ENCODE measurements at places on chromosomes 13 and 19.

- DNase-seq: no peak
Observed at GRCh38 chr19:28487999-28488398, 725.0 kb downstream of the UQCRFS1 start.

DNA sequence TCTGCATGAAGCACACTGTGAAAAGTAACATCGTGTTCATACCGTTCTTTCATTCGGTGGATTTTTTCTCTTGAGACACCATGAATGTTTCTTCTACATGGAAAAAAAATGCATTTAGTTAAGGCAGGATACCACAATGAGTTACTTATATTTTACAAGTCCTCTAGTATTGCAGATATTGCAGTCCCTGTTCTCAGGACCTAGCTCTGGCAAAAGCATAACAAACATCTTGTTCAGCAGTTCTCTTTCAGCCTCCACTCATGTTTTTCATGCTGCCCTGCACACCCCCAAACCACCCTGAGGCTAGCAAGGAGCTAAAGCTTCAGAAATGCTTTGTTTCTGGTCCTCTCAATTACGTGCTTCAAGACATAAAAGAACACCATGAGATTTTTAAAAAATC is 24.8 kb downstream of the N4BP2L1 start:
- DNase-seq: no peak

DNA sequence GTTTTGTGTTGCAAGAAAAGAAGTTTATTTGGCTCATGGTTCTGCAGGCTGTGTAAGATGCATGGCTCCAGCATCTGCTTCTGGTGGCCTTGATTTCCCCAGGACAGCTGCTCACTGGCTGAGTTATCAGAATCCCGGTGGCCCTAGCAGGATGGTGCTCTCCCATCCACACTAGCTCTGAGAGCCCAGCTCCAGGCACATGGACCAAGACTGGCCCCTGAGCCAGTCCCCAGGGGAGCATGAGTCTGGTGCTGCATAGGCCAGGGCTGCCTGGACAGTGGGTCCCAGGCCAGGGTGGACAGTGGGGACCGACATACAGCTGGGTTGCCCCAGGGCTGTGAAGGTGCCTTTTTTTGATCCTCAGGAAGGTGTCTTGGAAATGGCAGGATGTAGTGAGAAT is 10.4 kb downstream of the ADGRE2 start:
- no peak for DNase-seq

- no peak for DNase-seq
Observed at GRCh38 chr19:55696301-55697068, 21.5 kb downstream of the EPN1 start.

DNA sequence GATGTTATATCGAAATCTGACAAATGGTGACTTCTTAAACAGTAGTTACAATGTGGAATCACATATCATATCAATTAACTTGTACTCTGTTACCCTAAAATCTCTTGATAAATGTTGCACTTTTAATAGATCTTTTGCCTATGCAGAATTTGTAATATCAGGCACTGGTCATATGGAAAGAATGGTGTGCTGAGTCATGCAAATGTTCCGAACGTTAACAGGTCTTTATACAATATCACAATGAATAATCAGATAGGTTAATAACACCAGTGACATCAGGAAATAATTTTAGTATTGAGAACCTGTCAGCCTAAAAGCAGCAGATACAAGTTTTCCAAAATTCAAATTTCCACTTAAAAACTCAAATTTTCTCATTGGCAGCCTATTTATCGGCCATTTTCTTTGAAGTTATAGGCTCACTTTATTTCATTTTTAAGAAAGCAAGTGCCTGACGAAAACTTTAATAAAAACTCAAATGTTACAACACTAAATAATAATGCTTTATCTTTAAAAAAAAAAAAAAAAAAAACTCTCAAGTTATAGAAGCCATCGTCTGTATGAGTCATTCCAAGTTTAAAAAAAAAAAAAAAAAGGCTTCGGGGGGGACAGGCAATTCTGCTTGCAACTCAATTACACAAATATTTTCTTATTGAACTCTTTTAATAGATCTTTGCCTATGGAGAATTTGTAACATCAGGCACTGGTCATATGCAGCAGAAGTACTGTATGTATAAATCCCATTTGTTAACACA is 180.9 kb downstream of the DIAPH3 start:
- DNase-seq: no peak

GRCh38 chr13:98681049-98681448 is 71.4 kb downstream of the SLC15A1 start:
- no peak for DNase-seq

DNA sequence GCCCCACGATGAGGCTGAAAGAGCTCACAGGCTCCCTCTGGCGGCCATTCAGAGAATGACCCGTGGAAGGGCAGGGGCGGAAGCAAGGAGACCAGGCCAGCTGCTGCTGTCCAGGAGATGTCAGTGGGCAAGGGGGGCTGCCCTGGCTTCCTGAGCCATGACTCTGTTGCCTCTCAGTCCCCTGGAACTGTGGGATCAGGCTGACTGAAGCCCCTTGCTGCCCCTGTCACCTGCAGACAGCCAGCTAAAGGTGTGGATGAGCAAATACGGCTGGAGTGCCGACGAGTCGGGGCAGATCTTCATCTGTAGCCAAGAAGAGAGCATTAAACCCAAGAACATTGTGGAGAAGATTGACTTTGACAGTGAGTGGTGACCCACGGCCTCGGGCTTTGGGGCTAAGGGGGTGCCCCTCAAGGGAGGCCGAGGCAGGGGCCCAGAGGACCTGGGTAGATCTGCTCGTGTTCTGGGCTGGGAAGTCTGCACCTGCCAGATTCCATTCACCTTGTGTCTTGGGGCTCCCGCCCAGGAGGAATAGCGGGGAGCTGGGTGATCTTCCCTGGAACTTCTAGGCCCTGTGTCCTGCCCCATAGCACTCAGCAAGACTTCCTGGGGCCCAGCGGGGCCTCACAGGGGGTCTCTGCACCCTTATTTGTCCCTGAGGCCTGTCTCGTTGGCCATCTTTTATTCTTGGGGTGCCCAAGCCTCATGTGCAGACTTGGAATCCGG is 12.5 kb upstream of the ACTN4 start:
- DNase-seq: peak; percentile 70

DNA sequence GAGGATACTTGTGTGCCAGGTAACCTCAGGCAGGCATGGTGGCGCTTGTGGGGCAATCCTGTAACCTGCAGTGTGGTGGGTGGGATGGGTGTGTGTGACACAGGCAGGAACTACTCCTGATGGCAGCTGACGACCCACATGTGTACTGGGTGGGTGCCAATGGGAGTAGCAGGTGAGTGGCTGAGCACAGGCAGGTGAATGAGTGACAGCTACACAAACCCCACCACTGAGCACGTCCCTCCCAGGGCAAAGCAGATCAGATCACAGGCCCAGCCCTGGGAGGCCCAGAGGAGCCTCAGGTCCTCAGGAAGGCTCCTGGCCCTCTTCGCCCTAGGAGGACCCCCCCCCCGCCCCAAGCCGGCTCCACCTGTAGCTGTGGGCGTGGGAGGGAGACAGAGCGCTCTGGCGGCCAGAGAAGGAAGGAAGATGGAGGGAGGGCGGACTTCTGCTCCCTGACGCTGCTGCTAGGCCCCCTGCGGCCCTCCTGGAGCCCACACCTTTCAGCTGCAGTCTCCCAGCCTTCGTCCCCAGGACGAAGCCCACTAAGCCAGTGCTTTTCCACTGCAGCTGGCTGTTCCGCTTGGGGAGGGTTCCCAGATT is 1.3 kb upstream of the ZNF181 start:
- no peak for DNase-seq

- no peak for DNase-seq
Observed at GRCh38 chr13:41229356-41229755, 34.0 kb downstream of the MTRF1 start.

DNA sequence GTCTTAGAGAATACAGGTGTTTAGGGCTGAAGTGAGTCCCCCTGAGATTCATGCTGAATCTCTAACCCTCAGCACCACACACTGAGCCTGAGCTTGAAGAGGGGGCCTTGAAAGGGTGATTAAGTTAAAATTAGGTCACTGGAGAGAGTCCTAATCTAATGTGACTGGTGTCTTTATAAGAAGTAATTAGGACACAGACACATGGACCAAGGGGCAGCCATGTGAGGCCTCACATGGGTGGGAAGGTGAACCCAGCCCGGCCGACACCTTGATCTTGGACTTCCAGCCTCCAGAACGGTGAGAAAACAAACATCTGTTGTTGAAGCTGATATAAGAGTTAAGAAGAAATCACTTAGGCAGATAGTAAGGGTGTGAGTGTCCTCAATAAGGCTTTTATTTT is 7.1 kb upstream of the RAB20 start:
- DNase-seq: no peak

DNA sequence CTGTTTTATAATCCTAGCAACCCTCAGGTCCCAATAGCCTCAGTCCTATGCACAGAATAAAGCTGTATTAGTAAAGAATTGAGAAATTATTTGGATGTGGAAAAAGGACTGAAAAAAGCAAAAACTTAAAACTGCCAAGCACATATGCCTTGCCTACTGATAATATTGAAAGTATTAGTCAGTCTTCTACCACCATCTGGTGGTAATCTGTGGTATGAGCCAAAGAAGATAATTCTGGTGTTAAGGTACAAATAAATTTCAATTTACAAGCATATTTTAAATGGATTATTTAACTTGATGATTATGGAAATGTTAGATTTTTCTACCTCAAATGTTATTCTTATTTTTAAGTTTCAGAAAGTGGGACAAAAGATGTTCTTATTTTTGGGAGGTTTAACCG is 460.3 kb upstream of the KLHL1 start:
- no peak for DNase-seq

GRCh38 chr13:111946214-111946613 is 120.7 kb upstream of the SOX1 start:
- DNase-seq: no peak

GRCh38 chr19:49779731-49780555 is 13.1 kb downstream of the AP2A1 start:
- DNase-seq: peak; percentile 29

DNA sequence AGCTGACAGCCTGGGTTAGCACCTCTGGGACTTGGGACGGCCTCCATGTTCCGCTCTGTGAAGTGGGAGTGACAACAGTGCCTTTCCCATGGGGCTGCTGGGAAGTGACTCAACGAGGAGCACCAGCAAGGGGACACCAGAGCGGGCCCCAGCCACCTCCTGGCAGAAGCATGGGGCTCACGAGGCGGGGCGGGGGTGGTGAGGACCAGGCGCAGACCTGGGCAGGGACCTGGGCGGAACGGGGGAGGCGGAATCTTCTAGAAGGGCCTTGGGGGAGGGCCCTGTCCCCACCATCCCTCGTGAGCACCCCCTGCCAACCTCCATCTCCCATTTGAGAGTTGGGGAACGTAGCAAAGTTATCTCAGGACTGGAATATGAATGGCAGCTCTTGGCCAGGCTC is 37.9 kb downstream of the KDM4B start:
- DNase-seq: no peak

DNA sequence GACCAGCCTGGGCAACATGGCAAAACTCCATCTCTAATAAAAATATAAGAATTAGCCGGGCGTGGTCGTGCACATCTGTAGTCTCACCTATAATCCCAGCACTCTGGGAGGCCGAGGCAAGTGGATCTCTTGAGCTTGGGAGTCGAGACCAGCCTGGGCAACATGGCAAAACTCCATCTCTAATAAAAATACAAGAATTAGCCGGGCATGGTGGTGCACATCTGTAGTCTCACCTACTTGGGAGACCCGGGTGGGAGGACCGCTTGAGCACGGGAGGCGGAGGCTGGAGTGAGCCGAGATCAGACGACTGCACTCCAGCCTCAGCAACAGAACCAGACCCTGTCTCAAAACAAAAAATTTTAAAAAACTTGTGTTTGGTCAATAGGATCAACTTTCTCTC is 7.7 kb downstream of the SLC25A30 start:
- no peak for DNase-seq

DNA sequence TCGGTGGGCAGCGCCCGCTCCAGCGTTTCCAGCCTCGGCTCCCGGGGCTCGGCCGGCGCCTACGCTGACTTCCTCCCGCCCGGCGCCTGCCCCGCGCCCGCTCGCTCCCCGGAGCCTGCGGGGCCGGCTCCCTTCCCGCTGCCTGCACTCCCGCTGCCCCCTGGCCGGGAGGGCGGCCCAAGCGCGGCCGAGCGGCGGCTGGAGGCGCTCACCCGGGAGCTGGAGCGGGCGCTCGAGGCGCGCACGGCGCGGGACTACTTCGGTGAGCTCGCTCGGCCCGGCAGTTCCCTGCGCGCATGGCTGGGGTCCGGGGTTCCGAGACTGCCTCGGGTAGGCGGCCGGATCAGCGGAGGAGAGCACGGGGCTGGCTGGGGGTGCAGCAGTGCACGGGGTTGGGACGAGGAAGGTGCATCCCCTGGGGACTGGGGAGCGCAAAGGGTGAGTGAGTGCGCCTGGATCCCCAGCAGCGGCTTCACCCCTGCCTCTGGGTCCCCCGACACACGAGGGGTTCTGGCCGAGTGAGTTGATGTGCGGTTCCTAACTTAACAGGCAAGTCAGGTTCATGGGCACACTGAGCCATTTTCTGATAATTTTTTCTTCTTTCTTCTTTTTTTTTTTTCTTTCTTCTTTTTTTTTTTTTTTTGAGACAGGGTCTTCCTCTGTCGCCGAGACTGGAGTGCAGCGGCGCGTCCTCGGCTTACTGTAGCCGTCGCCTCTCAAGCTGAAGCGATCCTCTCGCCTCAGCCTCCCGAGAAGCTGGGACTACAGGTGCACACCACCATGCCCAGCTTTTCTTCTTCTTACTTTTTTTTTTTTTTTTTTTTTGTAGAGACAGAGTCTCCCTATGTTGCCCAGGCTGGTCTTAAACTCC is 1.1 kb downstream of the WTIP start:
- DNase-seq: no peak

GRCh38 chr19:7928334-7928706 is 2.4 kb upstream of the CTXN1 start:
- no peak for DNase-seq

- no peak for DNase-seq
Observed at GRCh38 chr19:29593869-29594268, 12.2 kb upstream of the POP4 start.

GRCh38 chr13:28493740-28494503 is 1.0 kb downstream of the FLT1 start:
- DNase-seq: no peak

DNA sequence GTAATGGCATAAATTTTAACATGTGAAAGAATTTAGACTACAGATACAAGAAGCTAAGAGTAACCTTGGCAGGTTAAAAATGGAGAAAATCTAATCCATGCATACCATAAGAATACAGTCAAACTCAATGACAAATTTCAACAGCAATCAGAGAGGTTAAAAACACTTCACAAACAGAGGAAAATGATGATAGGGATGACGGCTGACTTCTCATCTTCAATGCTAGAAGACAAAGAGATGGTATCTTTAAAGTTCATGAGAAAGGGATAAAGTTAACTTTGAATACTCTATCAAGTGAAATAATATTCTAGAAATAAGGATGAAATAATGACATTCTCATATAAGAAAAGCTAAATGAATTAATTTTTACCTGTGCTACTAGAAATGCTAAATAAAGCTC is 1130.2 kb upstream of the MIR17HG start:
- no peak for DNase-seq

Data from CD4-positive, alpha-beta T cell treated with Interleukin-1 beta for 1 hour (primary cell).